Adrenal gland (tissue), 19 donors: ENCODE measurements at places on chromosomes 7 and 10.
A peak's percentile ranks its signal among the peaks of the same experiment; 100 is the strongest.

GRCh38 chr7:128841171-128841690 is 11.0 kb downstream of the FLNC start:
- DNase-seq = no peak

DNA sequence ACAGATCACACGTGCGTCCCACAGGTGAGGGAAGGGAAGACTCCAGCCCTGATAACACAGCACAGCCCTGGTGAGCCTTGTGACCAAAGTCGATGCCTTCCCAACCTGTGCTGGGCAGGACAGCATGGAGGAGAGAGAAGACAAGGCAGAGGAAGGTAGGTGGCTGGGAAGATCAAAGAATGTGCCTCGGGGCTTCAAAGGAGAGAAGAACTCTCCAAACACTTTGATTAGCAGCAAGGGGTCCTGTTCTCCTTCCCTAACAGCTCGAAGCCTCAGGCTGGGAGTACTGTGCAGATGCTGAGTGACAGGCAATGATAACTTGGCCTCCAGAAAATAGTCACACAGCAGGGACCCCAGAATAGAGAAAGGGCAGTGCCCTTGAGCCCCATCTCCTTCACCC is 288.5 kb downstream of the TCERG1L start:
- no peak for DNase-seq

- peak; percentile 34 for DNase-seq
Observed at GRCh38 chr7:55048221-55048859, 29.5 kb downstream of the EGFR start.

DNA sequence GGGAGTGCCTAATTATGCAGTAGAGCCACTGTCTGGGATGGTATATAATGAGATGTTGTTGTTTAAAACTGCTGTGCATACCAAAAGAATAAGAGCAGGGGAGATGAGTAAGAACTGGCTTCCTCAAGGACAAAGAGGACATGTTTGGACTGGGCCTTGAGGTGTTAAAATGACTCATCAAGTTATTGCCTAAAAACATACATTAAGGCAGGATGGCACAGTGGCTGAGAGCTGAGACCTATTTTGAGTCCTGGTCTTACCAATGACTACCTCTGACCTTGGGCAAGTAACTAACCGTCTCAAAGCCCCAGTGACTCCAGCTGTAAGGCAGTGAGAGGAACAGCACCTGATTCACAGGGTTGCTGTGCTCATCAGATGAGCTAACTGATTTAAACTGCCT is 71.1 kb downstream of the CFAP58 start:
- DNase-seq = no peak

DNA sequence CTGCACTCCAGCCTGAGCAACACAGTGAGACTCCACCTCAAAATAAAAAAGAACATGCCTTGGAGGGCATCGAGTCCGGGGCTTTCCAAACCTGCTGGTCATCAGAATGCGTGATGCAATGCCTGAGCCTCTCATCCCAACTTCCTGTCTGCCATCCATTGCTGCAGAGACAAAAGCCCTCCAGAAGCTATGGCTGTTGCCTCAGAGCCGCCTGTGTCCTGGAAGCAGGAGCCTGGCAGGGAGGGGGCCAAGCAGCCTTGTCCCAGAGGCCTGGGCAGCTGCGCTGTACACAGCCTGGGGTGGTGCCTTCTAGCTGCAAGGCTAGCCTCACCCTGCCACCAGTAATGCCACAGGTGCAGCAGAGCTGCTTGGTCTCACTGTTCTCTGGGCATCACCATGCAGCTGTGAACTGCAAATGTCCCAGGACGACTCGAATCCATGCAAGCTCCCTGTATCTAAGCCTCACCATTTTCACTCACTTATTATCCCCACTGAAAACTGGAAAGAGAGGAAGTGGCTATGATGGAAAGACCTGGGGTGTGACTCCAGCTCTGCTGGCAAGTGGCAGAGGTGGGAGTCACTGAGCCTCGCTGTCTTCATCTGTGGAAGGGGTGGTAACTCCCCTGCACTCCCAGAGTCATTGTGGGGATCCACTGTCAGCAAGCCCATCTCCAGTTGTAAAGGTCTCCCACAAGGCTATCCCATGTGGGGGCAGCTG is 7.0 kb downstream of the ALOX5 start:
- peak; percentile 48 for DNase-seq

GRCh38 chr10:125231116-125231812 is 70.9 kb upstream of the CTBP2 start:
- DNase-seq = peak; percentile 54
